ENCODE measurements at places on chromosomes 3 and 15.

DNA sequence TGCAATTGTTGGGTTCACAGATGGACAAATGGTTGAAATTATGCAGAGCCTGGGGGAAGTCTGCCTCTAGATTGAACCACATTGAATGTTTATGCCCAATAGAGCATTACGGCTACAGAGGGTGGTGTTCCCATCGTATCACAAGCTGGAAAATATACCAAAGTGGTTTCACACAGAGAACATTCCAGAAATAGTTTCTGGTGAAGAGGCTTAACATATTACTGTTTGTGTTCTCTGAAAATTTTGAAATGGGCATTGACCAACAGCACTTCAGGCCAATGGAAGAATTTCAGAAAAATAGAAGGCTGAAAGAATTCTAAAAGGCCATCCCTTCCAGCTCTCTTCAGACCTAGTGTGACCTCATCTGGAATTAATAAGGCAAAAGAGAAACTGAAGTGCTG is 203.9 kb downstream of the NEK10 start:
- H3K36me3 ChIP-seq = no peaks in the 10 kb centered on the region
- H3K27ac ChIP-seq = no peak overlapping the region
- H3K4me1 ChIP-seq = no peaks in the 10 kb centered on the region
- no peak for DNase-seq
- no peak overlapping the region for H3K4me3 ChIP-seq

DNA sequence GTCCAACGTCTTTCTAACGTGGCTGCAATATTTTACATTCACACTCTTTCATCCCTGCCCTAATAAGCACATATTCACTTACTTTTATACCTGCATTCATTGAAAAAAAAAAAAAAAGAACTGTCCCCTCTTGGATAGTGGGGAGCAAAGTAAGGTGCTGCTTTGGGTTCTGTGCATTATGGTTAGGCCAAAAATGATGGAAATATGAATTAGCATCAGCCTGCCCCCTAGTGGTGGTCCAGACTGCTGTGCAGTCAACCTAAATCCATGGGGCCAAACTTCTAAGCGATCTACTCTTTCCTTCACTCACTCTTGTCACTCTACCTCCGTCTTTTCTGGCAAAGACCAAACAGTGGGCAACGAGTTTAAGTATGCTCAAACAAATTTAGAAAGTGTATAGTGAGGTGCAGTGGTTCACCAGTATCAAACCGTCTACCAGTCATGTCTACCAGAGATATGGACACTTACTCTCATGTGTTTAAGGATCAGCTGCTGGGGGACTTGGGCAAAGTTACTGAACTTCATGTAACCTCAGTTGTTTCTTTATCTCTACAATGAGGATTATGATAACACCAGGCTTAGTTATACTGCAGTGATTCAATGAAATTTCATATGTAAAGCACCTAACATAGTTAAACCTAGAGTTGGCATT is 61.5 kb upstream of the GRM7 start:
- DNase-seq = peak; percentile 36
- H3K27ac ChIP-seq = no peak overlapping the region

- no peaks in the 10 kb centered on the region for H3K36me3 ChIP-seq
- DNase-seq = no peak
- no peak overlapping the region for H3K27ac ChIP-seq
- H3K4me3 ChIP-seq = no peak overlapping the region
Observed at GRCh38 chr3:13487403-13487802, 7.3 kb downstream of the HDAC11 start.

- H3K36me3 ChIP-seq = no peaks in the 10 kb centered on the region
- no peak for DNase-seq
- H3K4me3 ChIP-seq = no peak overlapping the region
- H3K27me3 ChIP-seq = no peaks in the 10 kb centered on the region
- H3K27ac ChIP-seq = no peak overlapping the region
- H3K4me1 ChIP-seq = peaks cover 15% of the 10 kb centered on the region
Observed at GRCh38 chr15:85362436-85363081, 17.8 kb upstream of the AKAP13 start.

DNA sequence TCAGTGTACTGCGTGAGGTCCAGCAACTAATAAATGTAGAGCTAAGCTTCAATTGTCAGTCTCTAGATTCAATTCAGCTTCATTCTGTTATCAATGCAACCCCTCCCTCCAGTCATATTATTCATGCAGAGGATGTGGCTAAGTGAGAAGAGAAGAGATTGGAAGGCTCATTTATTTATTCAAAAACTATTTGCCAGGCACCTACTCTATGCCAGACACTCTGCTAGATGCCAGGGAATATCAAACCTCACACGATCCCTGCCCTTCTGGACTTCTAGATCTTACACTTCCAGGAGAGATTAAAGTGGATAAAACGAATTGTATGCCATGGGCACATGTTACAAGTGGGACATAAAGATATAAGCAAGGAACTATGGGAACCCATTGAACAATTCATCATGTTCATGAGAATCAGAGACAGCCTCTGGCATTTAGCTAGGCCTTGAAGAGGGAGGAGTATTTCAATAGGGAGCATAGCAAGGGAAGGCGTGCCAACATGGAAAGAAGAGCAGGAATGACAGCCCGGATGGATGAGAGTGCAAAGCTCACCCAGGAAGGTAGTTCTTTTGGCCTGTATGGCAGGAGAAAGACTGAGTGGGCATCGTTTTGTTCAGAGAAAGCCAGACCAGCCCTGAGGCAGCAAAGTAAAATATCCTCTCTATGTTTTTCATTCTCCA is 75.4 kb downstream of the FGF12 start:
- H3K27me3 ChIP-seq = no peaks in the 10 kb centered on the region
- no peak overlapping the region for H3K27ac ChIP-seq
- H3K4me3 ChIP-seq = no peak overlapping the region
- DNase-seq = no peak
- no peaks in the 10 kb centered on the region for H3K36me3 ChIP-seq
- no peaks in the 10 kb centered on the region for H3K4me1 ChIP-seq

DNA sequence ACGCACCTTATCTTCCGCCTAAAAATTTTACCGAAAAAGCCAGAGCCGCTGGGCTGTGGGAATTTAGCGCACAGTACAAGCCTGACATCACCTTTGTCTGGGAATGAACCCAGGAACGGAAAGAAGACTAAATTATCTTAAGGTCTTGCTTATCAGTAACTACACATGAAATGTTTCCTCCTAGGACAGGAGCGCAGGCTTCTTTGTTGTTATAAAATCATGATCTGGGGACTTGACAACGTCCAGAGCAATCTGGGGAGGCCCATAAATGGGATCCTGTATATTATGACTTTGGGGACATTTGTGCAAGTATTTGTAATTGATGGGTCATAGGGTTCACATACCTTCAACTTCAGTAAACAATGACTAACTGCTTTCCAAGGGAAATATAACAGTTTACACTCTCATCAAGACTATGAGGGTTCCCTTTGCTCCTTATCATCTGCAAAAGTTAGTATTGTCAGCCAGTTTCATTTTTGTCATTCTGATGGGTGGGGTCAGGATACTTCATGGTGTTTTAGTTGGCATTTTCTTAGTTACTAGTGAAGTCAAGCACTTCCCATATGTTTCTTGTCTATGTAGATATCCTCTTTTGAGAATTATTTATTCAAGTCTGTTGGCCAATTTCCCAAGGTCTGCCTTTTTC is 213.9 kb upstream of the PFN2 start:
- no peak overlapping the region for H3K4me3 ChIP-seq
- DNase-seq = no peak

DNA sequence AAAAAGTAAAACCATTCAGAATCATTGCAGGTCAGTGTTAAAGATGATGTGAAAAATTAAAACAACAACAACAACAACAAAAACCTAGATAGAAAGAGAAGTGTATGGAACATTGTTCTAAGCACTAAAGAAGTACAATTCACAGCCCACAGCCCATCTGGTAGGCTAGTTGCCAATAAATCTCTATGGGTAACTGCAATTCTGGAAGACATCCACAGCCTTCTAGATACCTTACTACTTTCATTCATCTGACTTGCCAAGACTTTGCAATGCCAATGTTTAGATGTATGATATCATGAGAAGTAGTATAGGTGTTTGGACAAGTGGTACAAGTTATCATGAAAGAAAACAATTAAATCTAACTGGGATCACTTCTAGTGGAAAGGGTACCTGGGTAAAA is 198.6 kb downstream of the VGLL3 start:
- H3K4me1 ChIP-seq = no peaks in the 10 kb centered on the region
- no peak for DNase-seq
- H3K27me3 ChIP-seq = no peaks in the 10 kb centered on the region
- H3K27ac ChIP-seq = no peak overlapping the region
- H3K4me3 ChIP-seq = no peak overlapping the region
- no peaks in the 10 kb centered on the region for H3K36me3 ChIP-seq

DNA sequence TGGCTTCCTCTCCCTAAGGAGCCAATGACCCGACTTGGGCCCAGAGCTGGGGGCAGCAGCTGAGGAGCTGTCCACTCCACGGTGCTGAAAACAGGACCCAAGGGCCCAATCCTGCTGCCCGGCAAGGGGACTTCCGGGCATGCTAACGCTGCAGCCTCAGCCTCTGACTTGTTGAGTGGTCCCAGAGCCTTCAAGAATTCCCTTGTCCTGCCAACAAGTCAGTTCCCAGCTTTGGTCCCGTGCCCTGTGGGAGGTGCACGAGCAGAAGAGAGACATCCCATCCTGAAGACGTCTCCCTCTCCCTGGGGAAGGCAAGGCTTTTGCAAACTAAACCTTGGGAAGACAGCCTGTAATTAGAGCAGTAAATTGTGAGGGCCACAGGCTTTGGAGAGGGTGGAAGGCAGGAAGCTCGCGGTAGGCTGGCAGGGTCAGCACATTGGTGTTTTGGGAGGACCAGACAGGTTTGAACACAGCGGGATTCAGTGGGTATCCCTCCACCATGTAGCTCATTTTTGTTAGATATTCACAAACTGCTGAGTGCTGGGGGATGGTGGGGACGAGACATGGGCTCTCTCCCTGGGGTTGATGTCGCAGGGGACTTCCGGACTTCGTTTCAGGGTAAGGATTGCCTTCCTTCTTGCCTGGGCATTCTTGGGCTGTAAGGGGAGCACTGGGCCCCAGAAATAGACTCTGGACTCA is 29.8 kb upstream of the PRR23E start:
- H3K27ac ChIP-seq = no peak overlapping the region
- peak; percentile 9 for DNase-seq
- H3K36me3 ChIP-seq = no peaks in the 10 kb centered on the region

DNA sequence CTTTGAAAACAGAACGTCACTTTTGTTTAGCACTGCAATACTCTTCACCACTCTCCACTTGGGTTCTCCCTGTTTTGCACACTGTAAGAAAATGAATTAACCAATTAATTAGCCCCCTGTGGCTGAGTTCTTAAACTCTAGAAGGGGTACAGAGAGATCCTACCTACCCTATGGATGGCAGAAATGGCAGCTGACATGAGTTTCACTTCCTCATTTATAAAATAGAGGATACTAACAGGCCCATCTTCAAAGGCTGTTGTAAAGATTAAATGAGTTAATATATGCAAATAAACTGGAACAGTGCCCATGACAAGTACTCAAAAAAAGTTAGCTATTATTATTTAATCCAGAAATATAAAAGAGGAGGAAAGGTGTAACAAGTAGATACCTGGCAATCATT is 36.9 kb downstream of the SUCLG2 start:
- no peak overlapping the region for H3K4me3 ChIP-seq
- H3K36me3 ChIP-seq = no peaks in the 10 kb centered on the region
- H3K27ac ChIP-seq = no peak overlapping the region
- peak; percentile 16 for DNase-seq
- H3K4me1 ChIP-seq = no peaks in the 10 kb centered on the region

DNA sequence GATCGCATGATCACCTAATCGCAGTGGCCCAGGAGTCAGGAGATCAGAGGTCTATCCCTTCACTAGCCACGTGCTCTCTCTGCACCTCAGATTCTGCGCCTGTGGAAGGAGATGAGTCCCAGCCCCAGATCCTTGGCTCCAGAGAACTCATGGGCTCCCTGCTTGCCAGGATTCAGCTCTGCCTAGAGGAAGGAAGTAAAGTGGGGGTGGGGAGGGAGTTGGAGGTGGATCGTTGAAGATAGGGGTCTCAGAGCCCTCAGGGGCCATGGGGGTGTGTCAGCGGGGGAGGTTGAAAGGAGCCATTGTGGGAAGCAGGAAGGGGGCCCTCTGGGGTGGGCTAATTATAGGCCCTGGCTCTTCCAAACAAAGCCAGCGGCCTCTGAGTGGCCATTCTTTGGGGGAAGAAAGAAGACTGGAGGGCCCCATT is 11.3 kb upstream of the STRA6 start:
- H3K4me3 ChIP-seq = no peak overlapping the region
- H3K36me3 ChIP-seq = no peaks in the 10 kb centered on the region
- DNase-seq = no peak
- H3K27ac ChIP-seq = no peak overlapping the region
- H3K27me3 ChIP-seq = peaks cover 76% of the 10 kb centered on the region

DNA sequence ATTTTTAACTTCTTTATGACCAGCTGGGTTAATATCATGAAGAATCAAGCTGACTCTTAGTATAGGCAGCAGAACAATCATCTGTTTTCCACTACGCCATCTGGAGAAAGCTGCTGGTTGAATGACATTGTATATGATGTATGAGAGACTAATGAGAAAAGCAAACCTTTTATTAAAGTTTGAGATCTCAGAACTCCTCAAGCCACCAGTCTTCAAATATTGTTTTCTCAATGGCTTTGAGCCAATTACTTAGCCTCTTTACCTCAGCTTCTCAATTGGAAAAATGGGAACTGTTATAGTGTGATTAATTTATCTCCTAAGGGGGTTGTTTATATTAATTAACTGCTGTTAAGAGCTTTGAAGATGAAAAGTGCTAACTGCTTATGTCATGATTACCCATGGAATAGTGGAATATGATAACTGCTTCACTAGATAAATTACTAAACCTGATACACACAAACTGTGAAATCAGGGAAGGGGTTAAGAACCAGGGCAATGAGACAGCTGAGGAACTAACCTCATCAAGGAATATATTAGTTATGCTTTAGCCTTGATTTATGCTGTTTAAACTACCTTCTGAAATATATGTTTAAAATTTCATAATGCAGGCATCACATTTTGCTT is 330.1 kb downstream of the SOX2 start:
- H3K27me3 ChIP-seq = no peaks in the 10 kb centered on the region
- H3K4me1 ChIP-seq = no peaks in the 10 kb centered on the region
- H3K36me3 ChIP-seq = no peaks in the 10 kb centered on the region
- no peak for DNase-seq

- no peaks in the 10 kb centered on the region for H3K36me3 ChIP-seq
- H3K4me3 ChIP-seq = no peak overlapping the region
- H3K4me1 ChIP-seq = no peaks in the 10 kb centered on the region
- no peak for DNase-seq
- H3K27me3 ChIP-seq = no peaks in the 10 kb centered on the region
Observed at GRCh38 chr3:190581041-190581541, 67.2 kb downstream of the IL1RAP start.

GRCh38 chr15:65631503-65631902 is 9.8 kb downstream of the SLC24A1 start:
- no peak overlapping the region for H3K27ac ChIP-seq
- H3K27me3 ChIP-seq = peaks cover 7% of the 10 kb centered on the region
- peak; percentile 35 for DNase-seq
- H3K4me3 ChIP-seq = no peak overlapping the region

All from MM.1S (cell line).